ENCODE measurements at places on chromosomes 3 and 15.
A peak's percentile ranks its signal among the peaks of the same experiment; 100 is the strongest.

DNA sequence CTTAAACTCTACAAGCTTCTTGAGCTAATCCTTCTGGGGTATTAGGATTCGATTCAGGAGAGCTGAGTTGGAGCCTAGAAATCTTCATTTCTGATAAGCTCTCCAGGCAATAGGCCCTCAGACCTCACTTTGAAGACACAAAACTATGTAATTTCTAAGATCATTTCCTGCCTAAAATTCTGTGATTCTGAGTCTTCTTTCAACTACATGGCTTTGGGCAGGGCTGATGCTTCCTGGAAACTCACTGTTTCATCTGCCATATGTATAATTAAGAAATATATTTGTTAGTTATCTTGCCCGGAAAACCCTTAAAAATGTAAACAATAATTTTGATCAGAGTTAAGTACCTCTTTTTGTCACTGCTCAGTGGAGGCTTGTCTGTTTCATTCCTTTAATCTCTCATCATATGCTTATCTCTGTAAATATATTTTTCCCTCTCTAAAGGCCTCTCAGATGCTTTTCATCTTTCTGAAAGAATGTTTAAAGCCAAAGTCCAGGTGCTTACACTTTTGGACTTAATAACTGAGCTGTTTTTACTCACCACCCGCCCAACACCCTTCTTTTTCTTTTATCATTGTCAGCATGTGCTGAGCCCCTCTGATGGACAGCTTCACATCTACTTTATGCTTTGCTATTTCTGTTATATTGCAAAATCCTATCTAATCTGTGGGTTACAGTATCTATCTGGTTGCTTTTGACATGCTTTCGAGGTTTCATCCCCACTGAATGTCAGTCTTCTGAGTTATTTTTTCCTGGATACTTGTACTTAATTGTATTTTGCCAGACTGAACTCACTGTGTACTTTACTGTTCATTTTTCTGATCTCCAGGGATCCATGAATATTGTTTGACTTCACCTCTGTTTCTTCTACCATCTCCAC is 38.2 kb downstream of the FILIP1L start:
- no peak for DNase-seq

- DNase-seq, result no peak
These were observed 76.0 kb downstream of the ZBBX start for GRCh38 chr3:167304077-167304476.

DNA sequence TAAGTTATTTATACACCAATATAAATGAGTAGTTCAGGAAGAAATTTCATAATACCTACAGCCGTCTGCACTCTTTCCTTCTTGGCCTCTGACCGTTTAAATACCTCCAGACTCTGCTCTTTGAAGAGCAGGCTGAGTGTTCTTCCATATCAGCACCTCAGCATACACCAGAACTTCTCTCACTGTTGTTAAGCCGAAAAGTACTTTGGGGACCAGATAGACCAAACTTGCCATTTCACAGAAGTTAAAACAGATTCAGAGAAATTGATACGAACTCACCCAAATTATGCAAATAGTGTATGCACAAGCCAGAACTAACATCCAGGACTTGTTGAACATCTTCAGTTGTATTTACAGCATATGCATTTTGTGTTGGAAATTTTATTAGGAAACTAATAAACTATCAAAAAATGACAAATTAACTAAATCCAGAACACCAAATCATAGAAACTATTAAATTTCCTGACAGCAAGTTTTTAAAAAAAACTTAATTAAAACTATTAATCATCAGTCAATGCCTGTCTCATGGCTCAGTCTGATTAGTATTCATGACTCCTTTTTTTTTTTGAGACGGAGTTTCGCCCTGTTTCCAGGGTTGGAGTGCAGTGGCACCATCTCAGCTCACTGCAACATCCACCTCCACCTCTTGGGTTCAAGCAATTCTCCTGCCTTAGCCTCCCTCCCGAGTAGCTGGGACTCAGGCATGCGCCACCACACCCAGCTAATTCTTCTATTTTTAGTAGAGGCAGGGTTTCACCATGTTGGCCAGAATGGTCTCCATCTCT is 24.1 kb downstream of the CGGBP1 start:
- DNase-seq, result no peak

- no peak for DNase-seq
These were observed 47.1 kb upstream of the MECOM start for GRCh38 chr3:169710619-169711018.

- no peak for DNase-seq
These were observed 53.5 kb upstream of the CCR2 start for GRCh38 chr3:46300461-46300789.

DNA sequence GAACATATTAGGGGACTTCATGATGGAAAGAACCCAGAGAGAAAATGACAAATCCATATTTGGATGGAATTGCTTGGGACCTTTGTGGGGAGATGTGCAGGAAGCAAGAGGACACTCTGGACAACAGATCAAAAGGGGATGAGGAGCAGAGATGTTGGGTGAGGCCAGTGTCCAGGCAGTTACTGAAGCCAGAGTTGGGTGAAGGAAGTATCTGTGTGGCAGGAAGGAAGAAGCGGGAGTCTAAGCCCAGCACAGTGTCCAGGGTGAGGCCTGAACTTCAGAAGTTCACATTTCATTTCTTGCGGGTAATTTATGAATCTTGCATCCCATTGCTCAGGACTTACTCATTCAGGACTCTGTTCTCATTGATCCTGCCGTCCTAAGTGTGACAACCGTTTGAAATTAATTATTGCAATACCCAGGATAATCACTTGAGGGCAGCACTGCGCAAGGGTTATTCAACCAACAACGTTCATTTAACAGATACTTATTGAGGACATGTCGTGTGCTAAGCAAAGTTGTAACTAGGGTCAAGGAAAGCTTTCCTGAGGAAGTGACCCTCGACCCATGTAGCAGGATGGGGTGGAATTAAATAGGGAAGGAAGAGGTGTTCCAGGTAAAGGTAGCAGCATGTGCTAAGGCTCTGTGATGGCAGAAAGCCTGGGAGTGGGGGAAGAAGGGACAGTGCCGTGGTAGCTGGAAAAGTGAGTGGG is 61.3 kb upstream of the CMTM8 start:
- DNase-seq, result no peak

DNA sequence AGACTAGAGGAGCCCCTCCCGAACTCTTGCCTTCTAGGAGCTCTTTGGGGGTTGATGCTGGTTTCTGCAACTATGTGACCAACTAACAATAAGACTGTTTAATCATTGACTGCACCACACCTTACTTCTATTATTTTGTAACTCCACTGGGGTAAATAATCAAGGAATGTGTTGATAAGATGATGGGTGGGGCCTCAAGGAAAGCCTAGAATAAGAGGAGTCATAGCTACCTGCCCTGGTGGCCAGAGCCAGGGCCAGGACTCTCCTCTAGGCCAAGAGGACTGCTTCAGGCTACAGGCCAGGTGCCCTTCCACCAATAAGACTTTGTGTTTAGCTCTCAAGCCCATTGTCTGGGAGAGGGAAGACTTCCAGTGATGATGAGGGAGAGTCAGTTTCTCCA is 41.2 kb upstream of the PIAS1 start:
- no peak for DNase-seq

DNA sequence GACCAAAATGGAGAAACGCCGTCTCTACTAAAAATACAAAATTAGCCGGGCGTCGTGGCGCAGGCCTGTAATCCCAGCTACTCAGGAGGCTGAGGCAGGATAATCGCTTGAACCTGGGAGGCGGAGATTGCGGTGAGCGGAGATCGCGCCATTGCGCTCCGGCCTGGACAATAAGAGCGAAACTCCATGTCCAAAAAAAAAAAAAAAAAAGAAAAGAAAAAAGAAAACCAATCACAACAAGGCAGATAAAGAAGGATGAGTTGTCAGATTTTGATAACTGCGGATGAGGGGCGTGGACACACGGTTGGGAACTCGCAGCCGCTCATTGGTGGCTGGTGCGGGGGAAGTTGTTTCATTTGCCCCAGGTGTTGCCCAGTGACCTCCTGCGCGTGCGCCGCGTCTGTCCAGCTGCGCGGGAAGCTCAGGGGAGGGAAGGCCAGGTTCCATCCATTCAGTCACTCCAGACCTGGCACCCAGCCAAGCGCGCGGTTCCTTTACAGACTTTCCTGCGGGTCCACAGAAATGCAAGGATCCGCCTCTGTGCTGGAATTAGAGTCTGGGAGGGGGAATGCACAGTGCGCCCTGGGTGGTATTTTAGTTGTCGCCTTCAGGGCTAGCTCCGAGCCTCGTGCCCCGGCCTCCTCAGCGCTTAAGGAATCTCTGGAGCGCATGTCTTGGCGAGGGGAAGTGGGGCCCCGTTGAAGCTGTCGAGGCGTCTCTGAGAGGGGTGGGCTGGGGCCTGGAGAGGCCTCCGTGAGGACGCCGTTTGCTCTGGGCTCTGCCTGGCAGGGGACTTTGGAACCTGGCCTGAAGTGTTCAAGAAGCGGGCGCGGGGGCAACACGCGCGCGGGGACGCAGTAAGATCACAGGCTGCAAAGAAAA is 708 bp upstream of the GCHFR start:
- DNase-seq, result peak; percentile 43

- DNase-seq, result no peak
These were observed 91.0 kb downstream of the FOXP1 start for GRCh38 chr3:71492566-71492965.

DNA sequence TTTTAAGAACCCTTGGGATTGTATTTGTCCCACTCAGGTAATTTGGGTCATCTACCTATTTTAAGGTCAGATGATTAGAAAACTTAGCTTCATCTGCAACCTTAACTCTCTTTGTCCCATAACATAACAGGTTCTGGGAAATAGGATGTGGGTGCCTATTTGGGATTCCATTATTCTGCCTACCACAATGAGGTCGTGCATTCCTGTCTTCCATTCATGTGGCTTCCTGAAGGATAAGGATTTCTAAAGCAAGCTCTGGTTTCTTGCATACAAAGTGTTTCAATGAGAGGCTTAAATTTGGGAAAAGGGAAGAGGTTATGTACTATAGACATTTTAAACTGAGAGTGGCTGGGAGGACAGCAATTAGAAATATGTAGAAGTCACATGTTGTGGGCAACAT is 190.3 kb downstream of the MCTP2 start:
- no peak for DNase-seq

DNA sequence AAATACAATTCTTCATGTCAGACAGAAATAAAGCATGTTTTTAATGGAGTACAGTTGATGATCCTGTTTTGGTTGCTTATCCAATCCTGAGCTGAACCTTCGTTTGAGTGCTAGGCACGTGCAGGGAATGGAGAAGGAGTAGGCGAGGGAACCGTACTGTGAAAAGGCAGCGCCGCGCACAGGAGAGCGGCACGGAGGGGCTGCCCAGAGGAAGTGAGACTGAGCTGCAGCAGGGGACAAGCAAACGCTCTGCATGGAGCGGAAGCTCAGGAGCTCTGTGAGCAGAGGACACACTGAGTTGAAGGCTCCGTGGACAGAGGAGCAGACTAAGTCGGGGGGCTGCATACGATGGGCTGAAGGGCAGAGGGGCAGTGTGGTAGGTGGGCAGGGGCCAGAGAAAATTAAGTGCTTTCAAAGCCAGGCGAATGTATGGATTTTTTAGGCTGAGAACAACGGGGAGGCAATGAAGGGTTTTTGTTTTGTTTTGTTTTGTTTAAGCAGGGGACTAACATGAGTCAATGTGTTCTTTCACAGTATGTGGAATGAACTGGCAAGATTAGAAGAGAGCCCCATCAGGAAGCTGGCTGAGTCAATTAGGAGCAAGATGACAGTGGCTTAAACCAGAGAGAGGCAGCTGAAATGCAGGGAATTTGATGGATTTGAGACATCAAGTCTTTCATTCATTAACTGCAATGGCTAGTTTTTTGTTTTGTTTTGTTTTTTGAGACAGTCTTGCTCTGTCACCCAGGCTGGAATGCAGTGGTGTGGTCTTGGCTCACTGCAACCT is 23.8 kb upstream of the TM2D3 start:
- DNase-seq, result no peak

DNA sequence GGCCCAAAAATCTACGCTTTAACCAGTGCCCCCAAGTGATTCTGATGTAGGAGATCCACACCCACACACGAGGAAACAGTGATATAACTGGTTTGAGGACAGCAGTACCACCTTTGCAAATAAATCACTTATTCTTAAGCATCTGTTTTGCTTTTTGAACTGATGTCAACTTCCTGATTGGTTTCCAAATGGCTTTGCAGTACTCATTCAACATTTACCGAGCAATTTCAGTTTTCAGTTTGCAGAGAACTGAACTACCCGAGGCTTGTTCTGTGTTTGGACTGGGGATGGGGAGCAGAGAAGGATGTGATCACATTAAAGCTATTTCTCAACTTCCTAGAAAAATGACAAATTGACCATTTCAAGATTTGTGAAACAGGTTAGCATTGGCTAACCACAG is 1.1 kb upstream of the GYG1 start:
- DNase-seq, result no peak

- no peak for DNase-seq
These were observed 52.6 kb downstream of the LRRC28 start for GRCh38 chr15:99303907-99304306.

GRCh38 chr3:175659670-175660350 is 800.7 kb downstream of the NAALADL2 start:
- no peak for DNase-seq

DNA sequence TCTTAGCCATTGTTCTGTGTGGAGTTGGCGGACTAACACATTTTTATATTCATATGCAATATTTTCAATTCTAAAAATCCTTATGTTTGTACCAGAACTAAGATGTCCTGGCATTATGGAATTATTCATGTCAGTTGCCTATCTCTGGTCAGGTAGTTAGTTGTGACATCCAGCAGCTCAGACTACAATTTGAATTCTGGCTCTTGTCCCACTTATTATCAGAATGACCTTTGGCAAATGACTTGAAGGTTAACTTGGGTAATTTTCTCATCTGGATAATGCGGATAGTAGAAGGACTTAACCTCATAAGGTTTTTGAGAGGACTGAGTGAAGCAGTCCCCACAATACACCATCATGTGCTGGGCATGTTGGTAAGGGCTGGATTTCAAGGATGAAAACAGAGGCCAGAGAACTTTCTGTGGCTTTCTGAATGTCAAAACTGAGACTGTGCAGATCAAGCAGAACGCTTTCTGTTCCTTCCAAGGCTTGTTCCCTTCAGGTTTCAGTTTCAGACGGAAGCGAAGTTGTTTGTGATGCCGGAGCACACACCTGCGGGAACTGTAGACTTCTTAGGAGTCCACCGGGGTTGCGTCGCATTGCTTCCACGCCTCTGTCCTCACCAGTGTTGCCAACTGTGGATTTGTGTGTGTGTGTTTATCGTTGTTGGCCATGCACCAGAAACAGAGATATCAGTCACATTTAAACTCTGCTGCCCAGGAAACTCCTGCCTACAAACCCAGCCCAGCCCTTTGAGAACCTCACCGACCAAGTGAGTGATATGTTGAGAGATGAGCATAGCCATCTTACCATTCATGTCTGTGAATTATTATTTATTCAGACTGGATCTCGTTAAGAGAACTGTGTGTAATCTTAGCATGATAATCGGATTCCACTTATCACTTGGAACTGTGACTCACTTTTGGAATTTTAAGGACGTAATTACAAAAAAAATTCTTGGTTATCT is 76.0 kb downstream of the PTPRG start:
- DNase-seq, result peak; percentile 18

DNA sequence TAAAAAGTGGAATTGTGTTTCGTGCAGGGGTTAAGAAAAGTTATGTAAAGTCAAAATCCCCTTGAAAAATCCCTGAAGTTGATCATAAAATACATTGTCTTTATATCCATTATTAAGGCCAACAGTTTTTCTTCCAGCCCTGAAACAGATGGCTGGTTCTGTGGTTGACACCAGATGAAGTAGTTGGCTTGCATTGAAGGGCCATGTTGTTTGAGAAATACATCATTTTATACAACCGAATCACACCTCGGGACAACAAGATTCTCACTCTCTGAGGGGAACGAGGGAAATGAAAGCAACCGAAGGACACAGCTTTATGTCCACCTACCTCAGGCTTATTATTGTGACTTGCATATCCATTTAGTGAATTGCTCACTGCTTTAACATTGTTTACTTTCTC is 126.0 kb upstream of the MITF start:
- DNase-seq, result no peak

GRCh38 chr3:159169828-159170227 is 368.0 kb downstream of the MFSD1 start:
- no peak for DNase-seq

All from GM12891 (cell line).